Stimulated activated CD8-positive, alpha-beta memory T cell treated with anti-CD3 and anti-CD28 coated beads, Interleukin-7, amount 100 ng/mL, for 4 hours (primary cell): ENCODE measurements at places on chromosomes 7 and 10.

GRCh38 chr10:68492118-68492517, 20.3 kb upstream of the DNA2 start:
- no peak for DNase-seq

DNA sequence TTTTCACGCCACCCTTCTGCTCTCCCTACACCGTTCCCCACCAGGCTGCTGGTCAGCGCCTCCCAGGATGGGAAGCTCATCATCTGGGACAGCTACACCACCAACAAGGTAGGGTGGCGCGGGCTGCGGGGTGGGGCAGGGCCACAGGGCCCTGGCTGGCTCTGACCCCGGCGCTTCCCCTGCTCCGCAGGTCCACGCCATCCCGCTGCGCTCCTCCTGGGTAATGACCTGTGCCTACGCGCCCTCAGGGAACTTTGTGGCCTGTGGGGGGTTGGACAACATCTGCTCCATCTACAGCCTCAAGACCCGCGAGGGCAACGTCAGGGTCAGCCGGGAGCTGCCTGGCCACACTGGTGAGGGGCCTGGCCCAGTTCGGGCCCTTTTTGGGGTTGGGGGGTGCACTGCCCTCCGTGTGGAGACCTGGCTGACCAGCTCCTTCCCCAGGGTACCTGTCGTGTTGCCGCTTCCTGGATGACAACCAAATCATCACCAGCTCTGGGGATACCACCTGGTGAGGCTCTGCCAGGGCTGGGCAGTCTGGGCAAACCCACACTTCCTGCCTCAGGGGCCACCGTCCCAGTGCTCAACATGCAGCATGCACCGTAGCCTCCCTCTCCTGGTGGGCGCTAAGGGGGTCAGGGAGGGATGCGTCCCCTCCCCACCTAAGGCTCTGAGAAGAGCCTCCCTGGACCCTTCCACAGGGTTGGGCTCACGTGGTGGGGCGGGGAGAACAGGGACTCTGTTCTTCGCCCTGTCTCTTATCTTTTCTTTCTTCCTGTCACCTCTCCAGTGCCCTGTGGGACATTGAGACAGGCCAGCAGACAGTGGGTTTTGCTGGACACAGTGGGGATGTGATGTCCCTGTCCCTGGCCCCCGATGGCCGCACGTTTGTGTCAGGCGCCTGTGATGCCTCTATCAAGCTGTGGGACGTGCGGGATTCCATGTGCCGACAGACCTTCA, 4.0 kb downstream of the GNB2 start:
- DNase-seq = no peak

GRCh38 chr10:14456218-14456869, 125.6 kb upstream of the FRMD4A start:
- no peak for DNase-seq

GRCh38 chr10:112887968-112888367, 62.1 kb upstream of the TCF7L2 start:
- DNase-seq = no peak

GRCh38 chr10:93086289-93086688, 12.6 kb downstream of the CYP26A1 start:
- DNase-seq = no peak

DNA sequence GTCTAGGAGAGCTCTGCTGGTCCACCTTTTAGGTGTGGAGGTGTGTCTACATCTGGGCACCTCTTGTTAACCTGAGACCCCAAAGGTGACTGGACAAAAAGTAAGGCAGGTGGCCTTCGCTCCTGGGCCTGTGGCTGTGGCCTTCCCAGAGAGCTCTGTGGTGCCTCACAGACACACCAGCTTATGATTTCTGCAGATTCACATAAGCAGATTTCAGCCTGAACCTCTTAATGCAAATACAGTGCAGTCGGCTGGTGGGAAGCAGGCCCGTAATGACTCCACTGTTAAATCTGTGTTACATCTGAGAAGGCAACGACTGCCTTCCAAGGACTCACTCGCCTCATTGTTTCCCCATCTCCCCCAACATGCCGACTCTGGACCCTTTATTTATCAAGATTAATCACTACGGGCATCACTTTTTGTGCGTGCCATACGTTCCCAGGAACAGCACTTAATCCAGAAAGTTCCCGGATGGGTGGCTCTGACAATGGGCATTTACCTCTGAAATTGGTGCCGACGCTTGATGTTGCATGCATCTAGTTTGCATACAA, 119.8 kb downstream of the EBF3 start:
- no peak for DNase-seq

- peak; percentile 71 for DNase-seq
Measured at GRCh38 chr10:3935141-3935540, 150.1 kb upstream of the KLF6 start.

DNA sequence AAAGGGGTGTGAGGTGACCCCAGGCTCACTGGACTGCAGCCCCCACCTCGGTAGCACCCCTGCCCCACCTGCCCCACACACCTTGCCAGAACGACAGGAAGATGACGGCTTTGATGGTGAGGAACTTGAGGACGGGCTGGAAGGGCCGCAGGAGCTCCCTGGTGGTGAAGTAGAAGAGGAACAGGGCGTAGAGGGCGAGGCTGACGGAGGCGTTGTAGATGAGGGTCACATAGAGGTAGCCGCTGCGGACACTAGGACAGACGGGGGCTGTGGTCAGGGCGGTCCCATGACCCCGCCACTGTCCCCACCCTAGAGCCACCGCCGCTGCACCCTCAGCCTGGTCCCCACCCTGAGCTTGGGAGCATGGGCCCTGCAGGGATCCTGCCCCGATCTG, 7.6 kb downstream of the TMEM184A start:
- DNase-seq = no peak

- no peak for DNase-seq
Measured at GRCh38 chr10:98673171-98673782, 226.5 kb upstream of the HPS1 start.

DNA sequence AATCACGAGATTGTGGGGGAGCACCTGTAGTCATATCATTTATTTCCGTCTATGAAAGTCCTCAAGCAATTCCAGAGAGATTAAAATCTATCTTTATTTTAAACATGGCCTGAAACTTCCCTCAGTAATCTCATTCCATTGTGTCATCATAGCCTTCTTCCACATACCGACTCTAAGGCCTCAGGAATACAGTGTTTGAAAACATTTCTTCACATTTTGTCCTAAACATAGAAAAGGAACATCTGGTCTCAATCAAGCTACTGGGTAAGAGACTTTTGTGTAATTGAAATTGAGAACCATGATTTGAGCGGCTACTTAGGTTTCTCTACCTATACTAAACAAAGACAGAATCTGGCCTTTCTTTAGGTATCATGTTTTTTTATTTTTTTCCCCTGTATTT, 78.0 kb upstream of the ELMO1 start:
- no peak for DNase-seq

- DNase-seq = no peak
Measured at GRCh38 chr7:77691892-77692491, 4.3 kb upstream of the RSBN1L start.

DNA sequence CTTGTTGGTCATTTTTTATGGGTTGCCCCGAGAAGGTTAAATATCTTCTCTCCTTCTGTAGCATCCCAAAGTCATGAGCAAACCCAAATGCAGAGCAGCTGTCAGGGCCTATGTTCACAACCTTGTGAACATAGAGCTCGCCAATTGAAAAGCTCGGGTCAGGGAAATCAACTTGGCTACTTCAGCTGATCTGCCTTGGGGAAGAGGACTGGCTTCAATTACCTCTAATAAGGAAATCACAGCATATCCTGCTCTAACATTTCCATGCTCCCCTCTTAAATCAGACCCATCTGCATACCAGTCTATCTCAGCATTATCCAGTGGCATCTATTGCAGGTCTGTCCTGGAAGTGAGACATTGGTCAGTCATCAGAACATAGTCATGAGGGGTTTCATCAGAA, 105.6 kb downstream of the ANKRD26 start:
- no peak for DNase-seq

GRCh38 chr7:128003787-128004186, 27.4 kb downstream of the LRRC4 start:
- no peak for DNase-seq

GRCh38 chr7:22270371-22270770, 86.6 kb downstream of the RAPGEF5 start:
- DNase-seq = no peak

GRCh38 chr7:7251742-7252141, 69.4 kb downstream of the C1GALT1 start:
- no peak for DNase-seq

- DNase-seq = no peak
Measured at GRCh38 chr10:1629326-1630198, 107.8 kb downstream of the ADARB2 start.

GRCh38 chr7:133786401-133786937, 340.7 kb upstream of the LRGUK start:
- DNase-seq = no peak

DNA sequence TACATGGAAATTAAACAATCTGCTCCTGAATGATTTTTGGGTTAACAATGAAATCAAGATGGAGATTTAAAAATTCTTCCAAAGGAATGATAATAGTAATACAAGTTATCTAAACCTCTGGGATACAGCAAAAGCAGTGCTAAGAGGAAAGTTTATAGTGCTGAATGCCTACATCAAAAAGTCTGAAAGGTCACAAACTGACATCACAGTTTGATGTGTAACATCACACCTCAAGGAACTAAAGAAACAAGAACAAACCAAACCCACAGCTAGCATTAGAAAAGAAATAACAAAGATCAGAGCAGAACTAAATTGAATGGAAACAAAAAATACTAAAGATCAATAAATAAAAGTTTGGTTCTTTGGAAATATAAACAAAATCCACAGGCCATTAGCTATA, 17.4 kb downstream of the ZFAND4 start:
- DNase-seq = no peak

DNA sequence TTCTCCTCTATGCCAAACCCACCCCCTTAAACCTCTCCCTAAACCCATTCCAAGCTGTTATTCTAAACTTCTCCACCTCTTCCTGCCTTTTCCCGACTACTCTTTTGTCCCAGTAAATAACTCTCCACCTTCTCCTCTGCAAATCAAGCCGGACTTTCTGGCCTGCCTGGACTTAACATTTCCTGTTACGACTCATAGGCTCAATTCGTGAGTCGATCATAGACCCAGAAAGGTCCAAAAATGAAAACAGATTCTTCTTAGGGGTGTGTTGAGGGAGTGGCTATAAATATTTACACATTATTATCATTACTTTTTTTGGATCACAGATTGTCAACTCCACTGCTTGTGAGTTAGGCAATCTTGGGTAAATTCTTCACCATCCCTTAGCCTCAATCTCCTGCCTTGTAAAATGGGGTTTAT, 59.0 kb upstream of the HABP2 start:
- no peak for DNase-seq

GRCh38 chr10:4579844-4580243, 246.2 kb upstream of the AKR1E2 start:
- DNase-seq = no peak

GRCh38 chr10:113149626-113150025, 199.6 kb downstream of the TCF7L2 start:
- DNase-seq = no peak

DNA sequence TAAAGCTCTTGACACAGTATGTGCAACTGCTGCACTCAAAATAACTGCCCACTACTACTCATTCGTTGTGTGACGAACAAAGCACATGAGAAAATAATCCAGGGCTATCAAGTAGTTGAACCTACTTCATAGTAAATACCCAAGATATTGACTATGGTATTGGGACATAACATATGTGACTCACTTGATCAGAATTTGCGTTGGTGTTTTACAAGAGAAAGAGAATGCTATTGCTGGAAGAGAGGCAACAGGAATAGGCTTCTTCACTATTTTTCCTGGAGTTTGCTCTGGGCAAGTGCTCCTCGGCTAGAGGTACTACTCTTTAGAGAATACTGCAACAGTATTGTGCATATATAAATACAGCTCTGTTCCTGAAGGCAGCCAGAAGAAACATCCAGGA, 2.5 kb downstream of the DGKB start:
- DNase-seq = no peak

GRCh38 chr10:14489522-14490177, 158.9 kb upstream of the FRMD4A start:
- DNase-seq = no peak

GRCh38 chr7:132518839-132519173, 57.5 kb downstream of the PLXNA4 start:
- DNase-seq = no peak

DNA sequence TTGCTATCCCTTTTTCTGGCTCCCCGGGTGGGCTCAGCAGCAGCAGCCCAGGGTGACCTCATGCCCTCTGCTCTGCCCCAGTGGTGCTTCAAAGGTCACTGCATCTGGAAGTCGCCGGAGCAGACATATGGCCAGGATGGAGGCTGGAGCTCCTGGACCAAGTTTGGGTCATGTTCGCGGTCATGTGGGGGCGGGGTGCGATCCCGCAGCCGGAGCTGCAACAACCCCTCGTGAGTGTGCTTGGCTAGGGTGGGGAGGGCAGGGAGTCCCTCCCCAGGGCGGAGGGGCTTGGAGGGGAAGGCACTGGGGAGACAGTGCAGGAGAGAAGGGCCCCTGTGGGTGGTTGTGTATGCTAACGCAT, 46.4 kb downstream of the TBATA start:
- DNase-seq = no peak

DNA sequence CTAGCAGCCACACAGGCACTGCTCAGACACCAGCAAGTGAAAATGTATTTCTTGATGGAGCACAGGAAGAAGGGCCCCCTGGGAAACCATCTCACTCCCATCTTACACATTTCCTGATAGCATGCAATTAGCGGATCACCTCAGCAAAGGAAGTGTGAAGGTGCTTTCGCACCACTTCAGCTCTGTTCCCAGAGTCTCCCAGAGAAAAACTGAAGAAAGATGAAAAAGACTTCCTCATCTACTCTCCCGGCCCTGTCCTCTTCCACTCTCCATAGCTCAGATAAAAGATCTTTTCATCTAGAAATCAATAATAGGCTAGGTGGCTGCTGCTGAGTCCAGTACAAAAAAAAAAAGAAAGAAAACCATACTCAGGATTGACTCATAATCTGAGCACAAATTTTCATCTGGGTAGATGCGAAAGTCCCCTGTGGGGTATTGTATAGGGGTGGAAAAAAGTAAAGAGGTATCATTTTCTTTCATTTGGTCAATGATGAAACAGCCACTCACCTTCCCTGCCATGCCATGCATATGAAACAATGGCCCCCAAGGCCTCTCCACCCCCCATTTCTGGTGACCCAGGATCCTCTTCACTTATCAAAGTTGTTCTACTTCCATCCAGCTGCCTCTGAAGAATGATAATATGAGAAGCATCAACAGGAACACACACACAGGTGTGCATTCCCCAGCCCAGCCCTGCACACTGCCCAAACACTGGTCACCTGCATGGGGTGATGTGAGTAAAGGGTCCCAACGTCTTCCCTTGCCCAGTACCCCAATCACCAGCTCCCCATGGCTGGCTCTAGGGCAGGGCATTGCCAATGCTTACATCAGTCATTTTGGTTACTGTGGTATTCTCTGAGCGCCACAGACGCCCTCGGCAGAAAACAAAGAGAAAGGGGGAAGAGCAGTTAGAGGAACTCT, 48.8 kb upstream of the DGKI start:
- DNase-seq = no peak

DNA sequence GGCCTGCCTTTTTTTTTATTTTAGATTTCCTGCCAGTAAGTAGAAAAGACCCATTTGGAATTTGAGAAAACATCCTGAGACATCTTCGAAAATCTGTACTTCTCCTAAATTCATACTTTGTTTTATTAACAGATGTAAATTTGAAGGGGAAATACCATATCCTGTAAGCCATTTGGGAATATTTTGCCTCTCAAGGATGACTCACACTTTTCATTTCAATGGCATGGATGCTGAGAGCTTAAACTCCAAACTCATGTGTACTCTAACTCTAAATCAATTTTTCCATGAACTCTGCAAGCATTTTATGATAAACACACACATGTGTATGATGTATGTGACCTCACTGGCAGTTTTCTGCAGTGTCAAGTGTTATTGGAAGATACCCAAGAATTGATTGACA, 89.0 kb downstream of the SEMA3A start:
- DNase-seq = no peak

GRCh38 chr10:30782537-30783461, 153.2 kb upstream of the LYZL2 start:
- no peak for DNase-seq
